ENCODE measurements at places on chromosomes 1 and 21.

- DNase-seq: peak; percentile 16
Observed at GRCh38 chr21:21373969-21374368, 375.8 kb downstream of the NCAM2 start.

DNA sequence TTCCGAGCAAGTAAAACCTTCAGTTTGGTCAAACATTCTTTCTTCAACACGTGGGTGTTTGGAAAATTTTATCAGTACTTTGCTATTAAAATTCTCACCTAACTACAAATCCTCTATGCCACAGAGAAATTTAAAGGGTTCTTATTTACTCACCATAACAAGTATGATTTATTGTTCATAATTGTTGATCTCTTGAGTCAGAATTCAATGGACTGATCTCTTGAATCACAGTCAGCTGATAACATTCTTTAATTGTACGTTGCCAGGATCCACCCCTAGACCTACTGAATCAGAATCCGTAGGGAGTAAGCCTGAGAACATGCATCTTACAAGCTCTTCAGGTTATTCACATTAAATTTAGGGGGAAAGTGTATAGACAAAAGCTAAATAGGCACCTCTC is 51.2 kb downstream of the DIPK1A start:
- no peak for DNase-seq

DNA sequence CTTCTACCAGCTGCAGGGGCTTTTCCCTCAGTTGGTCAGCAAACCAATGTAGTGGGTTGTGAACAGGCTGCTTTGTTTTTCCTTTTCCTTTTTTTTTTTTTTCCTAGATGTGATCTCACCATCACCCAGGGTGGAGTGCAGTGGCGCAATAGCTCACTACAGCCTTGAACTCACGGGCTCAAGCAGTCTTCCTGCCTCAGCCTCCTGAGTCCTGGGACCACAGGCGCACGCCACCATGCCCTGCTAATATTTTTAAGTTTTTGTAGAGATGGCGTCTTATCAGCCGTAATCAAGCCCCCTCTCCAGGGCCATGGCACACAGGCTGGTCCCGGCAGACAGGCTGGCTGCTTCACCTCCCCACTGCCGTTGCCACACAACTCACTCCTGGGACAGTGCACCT is 3.4 kb upstream of the TRIM11 start:
- DNase-seq: no peak

GRCh38 chr1:21902026-21903012 is 34.8 kb downstream of the HSPG2 start:
- DNase-seq: peak; percentile 25

GRCh38 chr1:115507901-115508300 is 133.9 kb upstream of the VANGL1 start:
- DNase-seq: no peak

GRCh38 chr1:110962892-110963690 is 631 bp downstream of the LRIF1 start:
- peak; percentile 59 for DNase-seq

- no peak for DNase-seq
Observed at GRCh38 chr1:243396876-243397275, 141.0 kb downstream of the SDCCAG8 start.

- no peak for DNase-seq
Observed at GRCh38 chr1:197413564-197413963, 145.5 kb downstream of the CRB1 start.

GRCh38 chr1:31041529-31041928 is 24.0 kb downstream of the PUM1 start:
- no peak for DNase-seq

DNA sequence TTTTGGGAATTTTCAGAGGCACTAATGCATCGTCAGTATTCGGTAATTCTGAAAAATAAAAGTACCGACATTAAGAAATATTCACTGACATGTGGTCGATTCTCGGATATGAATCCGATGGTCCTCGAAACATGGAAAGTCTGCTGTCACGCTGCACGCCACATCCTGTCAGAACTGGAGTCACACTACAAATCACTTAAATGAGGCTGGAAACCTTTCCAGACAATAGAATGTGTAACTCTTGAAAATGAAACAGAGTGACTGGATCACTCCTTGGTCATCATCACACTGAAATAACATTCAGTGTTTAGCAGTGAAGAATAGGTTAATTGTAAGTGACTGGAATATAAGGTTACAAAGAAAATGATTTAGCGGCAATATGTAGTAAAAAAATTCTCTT is 620.1 kb upstream of the ADAMTS5 start:
- no peak for DNase-seq

- DNase-seq: no peak
Observed at GRCh38 chr1:62826901-62827300, 43.0 kb downstream of the ATG4C start.

DNA sequence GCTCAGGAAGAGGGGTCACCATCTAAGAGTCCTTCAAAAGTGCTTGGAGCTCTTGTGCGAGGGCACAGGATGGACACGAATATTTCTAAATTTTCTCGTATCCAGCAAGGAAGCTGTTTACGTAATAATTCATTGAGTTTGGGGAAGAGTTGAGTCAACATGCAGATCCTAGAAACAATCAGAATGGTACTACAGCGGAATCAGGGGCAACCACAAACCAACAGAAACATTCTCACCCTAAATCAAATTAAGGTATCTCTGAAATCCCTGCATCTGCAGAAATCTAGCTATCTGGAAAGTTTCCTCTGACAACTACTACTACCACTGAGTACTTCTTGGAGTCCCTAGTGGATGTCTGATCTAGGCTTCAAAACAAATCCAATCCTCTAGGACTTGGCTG is 352.4 kb downstream of the LTN1 start:
- no peak for DNase-seq

GRCh38 chr1:107019166-107019565 is 37.3 kb upstream of the PRMT6 start:
- no peak for DNase-seq

DNA sequence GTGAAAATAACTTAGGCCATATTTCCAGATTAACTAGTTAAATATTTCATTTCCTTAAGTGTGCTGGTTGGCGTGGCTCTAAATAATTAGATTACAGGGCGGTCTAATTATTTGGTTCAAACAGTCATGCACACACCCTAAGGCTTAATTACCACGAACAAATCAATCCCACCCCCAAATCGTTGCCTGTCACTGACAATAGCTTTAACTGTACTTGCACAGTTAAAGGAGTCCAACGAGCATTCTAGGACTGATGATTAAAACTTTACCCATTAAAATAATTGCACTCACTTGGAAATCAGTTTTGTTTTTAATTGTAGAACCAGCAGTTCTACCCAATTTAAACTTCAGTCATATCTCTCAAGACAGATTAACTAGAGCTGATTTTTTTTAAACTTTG is 1.5 kb upstream of the POU2F1 start:
- no peak for DNase-seq

DNA sequence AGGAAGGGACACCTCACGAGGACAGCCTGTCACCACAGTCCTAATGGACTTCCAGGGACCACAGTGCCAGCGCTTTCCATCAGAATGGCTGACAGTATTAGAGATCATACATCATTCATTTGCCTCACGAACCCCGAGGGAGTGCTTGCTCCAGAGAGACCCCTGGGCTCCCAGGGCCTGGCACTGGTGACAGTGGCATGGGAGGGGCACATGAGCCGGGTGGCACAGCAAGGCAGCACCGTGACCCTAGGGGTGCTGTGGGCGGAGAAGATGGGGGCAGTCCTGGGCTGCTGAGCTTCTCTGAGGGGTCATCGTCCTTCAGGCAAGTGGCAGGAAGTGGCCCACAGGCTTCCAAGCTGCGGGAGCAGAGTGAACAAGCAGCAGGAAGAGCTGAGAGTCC is 16.4 kb upstream of the TSPEAR start:
- no peak for DNase-seq

DNA sequence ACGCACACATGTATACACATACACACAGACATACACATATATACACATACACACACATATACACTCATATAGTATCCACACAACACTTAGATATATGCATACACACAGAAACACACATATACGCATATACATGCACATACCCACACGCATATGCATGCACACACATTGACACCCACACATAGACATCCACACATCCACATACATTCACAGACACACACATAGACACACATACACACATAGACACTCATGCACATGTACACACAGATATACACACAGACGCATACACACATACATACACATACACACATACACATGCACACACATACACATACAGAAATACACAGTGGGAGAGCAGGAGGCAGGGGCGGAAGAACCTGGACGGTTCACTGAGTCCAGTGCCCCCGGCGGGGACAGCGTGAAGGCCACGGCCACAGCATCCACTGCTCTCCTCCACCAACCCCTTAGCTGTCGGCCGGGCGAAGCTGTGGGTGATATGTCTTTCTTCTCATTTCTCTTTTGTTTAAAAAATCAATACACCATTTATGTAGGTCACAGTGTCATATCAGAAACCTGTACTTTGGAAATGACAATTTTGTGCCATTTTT is 2.8 kb upstream of the C1QB start:
- no peak for DNase-seq

DNA sequence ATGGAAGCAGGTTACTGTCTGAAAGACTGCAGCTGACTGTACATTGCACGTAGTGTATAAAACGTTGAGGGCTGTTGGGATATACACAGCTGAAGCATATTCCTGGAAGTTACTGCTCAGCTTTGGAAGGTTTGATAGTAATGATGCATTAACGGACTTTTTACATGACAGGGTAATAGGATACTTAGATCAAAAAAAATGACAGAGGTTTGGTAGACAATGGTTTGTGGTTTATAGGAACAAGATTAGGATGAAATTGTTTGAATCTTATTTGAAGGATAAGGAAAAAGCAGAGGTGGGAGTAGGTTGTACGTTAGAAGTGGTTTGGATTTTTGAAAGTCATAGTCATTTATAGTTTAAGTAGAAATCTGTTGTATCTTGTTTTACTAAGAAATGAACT is 33.0 kb downstream of the ADGRL2 start:
- DNase-seq: peak; percentile 3

DNA sequence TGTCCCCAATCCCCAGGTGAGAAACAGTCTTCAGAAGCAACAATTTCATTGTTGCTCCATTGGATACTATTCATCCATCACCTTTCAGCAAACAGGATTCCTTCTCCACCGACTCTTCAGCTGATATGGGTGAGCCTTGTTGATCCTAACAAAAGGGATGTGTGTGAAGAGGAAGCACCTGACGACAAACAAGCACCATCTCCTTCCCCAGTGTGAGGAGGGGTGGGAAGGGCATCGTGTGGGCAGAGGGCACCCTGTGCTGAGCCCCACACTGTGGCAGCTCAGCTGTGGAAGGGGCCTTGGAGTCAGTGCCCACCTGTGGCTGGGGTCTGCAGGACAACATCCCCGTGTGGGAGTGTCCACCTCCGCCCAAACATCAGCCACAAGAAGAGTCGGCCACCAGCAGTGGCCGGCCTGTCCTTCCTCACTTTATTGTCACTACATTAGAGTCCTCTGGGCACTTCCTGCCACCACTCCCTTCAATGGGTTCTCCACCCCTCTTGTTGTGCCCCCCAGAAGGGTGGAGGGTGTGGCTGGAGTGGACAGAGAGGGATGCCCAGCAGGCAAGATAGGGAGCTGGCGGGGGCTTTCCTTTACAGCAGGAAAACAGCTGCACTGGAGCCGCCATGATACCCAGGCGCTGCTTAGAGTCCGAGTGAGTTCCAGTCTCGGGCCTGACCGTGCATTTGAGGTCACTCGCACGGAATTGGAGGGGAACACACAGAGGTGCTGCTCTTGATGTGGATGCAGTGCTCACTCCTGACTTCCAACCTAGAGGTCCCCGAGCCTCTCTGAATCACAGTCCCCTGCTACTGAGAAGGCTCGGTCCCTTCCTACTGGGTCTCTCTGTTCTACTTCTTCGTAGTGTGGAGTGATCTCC is 40.9 kb downstream of the VPS26C start:
- DNase-seq: no peak

GRCh38 chr1:89876463-89876862 is 55.6 kb downstream of the LRRC8D start:
- DNase-seq: no peak

GRCh38 chr1:206636671-206637070 is 1.3 kb downstream of the DYRK3 start:
- no peak for DNase-seq

GRCh38 chr1:231653632-231654031 is 27.0 kb downstream of the DISC1 start:
- DNase-seq: no peak

DNA sequence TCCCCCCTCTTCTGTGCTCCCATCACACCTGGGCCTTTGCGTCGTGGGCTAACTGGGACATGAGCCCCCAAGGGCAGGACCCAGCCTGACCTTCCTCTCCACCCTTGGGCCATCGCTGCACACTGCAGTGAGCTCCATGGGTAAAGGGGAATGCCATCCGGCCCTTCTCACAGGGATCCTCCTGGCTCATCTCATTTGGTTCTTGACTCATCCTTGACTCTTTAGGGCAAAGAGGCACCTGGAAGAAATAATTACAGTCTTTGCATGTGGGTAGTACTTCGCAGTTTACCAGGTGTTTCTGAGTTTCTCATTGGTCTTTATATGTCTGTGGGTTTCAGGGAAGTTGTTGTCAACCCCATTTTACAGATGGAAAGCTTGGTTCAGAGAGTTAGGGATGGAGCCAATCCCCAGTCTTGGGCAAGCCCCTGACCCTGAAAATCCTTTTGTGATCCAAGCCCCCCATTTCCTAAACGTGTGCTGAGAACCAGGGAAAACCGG is 59.3 kb upstream of the ID3 start:
- DNase-seq: no peak

GRCh38 chr1:59360170-59360569 is 63.3 kb downstream of the FGGY start:
- DNase-seq: no peak

DNA sequence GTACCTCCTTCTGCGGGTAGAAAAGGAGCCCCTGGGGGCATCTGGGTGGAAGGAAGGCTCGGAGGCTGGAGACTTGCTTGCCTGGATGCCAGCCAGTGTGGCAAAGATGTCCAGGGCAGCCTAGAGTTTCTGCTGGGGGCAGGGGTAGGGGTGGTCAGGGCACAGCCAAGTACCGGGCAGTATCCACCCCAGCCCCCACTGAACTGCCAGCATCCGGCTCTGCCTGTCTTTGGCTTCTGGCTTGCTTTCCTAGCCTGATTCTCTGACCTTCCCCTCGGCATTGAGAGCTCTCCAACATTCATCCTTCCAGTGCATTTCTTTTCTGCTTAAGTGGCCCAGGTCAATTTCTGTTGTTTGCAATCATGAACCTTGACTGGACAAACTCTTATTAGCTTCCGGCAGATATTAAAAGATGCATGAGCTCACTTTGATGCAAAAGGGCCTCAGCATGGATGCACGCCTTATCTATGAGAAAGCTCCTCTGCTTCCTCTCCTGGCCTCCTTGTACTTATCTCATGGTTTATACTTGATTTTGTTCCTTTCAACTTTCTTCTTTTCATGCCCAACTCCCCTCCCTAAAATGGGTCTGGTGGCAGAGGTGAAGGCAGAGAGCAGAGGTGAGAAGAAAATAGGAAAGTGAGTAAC is 116.9 kb downstream of the HLCS start:
- DNase-seq: no peak

DNA sequence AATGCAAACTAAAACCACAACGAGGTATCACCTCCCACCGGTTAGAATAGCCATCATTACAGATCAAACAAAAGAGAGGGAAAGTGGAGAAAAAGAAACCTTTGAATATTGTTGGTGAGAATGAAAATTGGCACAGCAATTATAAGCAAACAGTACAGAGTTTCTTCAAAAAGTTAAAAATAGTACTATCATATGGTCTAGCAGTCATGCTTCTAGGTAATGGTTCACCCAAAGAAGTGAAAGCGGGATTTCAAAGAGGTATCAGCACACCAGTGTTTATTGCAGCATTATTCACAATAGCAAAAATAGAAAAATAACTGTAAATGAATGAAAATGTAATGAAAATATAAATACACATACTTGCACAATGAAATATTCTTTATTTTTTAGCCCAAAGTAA is 8.2 kb downstream of the OR2T10 start:
- no peak for DNase-seq
